ENCODE measurements at places on chromosomes 12 and 14.

- DNase-seq = no peak
These were observed 26.8 kb upstream of the CEBPE start for GRCh38 chr14:23145794-23146350.

GRCh38 chr14:100578552-100578951 is 8.7 kb downstream of the BEGAIN start:
- DNase-seq = no peak

DNA sequence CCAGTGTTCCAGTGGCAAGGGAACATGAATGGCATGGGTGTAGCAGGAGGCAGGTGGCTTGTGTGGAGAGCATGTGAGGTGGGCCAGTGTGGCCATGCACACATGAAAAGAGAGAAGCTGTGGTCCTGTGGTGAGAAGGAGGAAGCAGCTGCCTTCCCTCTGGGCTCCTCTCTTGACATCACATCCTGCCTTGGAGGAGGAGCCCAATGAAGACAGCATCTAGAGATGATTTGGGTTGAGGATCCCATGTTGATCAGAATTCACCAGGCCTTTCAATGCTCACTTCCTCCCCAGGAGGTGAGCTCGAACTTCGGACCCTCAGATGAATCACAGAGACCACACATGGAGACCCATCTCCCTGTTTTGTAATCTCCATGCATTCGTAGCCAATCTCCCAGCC is 82.6 kb downstream of the LRRC74A start:
- DNase-seq = no peak

DNA sequence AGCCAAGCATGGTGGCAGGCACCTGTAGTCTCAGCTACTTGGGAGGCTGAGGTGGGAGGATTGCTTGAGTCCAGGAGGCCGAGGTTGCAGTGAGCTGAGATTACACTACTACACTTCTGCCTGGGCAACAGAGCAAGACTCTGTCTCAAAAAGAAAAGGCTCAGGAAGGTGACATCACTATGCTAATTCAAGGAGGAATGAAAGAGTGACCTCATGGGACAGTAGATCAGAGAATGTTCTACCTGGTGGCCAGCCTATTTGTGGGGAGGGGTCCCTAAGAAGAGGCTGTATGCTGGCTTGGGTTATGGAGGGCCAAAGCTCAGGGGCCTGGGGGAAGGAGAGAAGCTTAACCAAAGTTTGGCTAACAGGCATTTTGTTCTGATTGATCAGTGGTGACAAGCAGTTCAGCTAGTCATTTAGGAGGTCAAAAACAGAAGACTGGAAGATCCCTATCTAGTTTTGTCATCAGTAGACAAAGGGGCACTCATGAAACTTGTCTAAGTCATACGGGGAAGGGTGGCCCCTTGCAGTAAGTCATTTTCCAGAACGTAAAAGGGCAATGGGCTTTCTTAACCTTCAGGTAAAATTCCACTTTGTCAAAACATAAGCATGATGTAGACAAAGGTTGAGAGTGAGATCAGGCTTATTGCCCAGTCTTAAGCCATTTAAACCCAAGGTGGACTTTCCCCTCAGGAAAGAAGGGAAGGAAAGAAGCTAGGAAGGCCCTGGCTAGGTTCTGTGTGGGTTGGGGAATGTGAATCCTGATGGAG is 60.8 kb upstream of the EEA1 start:
- no peak for DNase-seq

DNA sequence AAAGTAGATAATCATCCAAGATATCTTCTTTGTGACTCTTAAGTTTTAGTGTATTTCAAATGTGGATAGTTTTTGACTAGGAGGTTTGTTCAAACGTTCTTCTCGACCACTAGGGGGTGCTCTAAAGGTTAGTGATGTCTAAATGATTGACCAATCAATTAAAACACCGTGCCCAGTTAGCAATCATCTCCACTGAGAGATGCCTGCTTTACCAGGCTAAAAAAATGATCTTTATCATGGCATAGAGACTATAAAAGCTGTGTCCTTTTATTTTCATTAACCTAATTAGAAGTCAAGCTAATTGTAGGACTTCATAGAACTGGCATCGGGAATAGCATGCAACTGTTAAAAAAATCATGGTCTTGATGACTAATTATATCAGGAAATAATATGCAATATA is 153.9 kb downstream of the PRKCH start:
- no peak for DNase-seq

DNA sequence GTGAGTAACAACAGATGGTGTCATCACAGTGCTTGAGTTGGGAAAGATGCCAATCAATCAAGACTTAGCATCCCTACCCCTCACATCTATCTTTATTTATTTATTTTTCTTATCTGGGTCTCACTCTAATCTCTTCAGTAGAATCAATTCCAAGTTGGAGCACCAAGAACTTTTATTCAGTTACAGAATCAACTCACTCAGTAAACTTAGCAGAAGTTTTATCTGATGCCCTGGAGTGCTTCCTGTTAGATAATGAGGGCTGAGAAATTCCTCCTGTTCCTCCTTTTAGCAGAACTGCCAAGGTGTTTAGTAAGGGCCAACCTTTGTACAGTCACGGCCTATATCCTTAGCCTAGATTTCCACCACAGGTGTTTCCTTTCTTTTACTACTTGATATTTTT is 11.3 kb upstream of the SLC5A8 start:
- DNase-seq = no peak

GRCh38 chr14:75800792-75801191 is 139.7 kb downstream of the TTLL5 start:
- no peak for DNase-seq

DNA sequence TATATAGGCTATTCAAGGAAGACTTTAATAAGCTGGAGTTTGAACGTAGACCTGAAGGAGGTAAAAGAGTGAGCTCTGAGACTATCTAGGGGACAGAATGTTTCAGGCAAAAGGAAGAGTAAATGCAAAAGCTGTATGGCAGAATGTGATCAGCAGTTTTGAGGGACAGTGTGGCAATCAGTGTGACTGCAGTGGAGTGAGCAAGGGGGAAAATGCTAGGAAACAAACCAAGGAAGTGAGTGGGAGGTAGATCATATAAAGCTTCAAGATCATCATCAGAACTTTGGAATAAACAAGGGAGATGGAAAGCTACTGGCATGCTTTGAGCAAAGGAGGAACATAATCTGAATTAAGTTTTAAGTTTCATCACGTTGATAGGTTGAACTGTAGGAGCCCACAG is 67.5 kb upstream of the BTG1 start:
- DNase-seq = no peak

GRCh38 chr14:81341370-81341769 is 58.8 kb downstream of the STON2 start:
- DNase-seq = no peak

DNA sequence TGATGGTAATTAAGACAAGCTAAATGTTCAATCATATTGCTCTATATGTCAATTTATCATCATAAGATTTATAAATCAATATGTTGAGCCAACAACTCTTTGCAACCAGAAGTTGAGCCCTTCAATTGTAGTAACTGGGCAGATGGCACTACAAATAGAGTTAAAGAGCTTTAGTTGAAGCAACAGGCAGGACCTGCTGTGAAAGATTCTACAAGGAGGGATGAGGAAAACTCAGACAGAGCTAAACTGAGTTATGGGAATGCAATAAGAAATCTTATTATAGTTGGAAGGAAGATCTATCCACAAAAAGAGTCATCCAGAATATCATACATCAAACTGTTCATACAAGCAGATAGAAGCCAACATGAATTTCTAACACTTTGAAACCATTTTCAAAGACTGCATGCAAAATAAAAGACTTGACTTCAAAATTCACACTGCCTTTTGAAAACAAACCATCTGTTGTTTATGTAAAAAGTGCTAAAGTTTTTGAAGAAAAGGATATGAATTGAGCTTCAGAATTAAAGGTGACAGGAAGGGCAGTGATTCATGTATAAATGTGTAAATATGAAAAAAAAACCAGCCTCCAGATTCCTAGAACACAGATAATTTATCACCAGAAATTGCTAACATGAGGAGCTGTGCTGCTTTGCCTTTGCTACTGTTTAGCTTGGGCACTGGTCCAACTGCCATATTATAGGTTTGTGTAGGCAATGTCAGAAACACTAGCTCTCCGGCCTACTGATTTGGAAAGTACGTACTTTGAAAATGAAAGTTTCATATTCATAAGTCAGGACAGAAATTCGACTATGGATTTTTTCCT is 133.2 kb downstream of the SLC35F4 start:
- DNase-seq = no peak

DNA sequence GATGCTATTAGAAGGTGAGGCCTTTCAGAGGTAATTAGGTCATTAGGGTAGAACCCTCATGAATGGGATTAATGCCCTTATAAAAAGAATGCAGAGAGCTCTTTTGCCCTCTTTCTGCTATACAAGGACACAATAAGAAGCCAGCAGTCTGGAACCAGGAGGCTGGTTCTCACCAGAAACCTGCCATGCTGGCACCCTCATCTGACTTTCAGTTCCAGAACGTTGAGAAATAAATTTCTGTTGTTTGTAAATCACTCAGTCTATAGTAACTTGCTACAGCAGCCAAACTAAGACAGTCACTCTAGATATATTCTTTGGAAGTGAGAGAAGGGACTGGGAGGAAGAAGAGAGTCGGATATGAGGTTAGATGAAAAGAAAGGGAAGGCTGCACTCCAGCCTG is 125.0 kb upstream of the MYF6 start:
- DNase-seq = no peak

- no peak for DNase-seq
These were observed 44.7 kb downstream of the NOC4L start for GRCh38 chr12:132188916-132189325.

- no peak for DNase-seq
These were observed 12.9 kb upstream of the TUBA1A start for GRCh38 chr12:49201595-49202295.

DNA sequence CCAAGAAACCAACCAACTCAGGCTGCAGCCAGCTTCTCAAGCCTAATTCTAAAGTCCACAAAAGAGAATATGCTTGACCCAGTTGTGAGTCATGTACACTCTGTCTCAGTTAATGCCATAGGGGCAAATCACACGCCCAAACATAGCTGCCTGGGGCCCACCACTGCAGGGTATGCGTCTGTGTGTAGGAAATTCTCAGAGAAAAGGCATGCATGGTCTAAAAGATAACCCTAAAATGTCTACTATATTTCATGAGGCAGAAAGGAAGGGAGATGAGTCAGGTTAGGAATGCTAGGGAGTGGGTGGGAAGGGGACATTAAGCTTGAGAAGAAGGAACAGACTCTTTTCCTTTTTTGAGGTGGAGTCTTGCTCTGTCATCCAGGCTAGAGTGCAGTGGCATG is 22.3 kb upstream of the SPTLC2 start:
- DNase-seq = no peak

GRCh38 chr14:97978341-97978740 is 1181.2 kb downstream of the VRK1 start:
- no peak for DNase-seq

GRCh38 chr12:15393995-15394394 is 71.7 kb downstream of the PTPRO start:
- no peak for DNase-seq

GRCh38 chr14:58870961-58871360 is 233.2 kb downstream of the DACT1 start:
- no peak for DNase-seq

GRCh38 chr14:38578278-38578681 is 322.4 kb upstream of the CLEC14A start:
- no peak for DNase-seq

Measured in NK-92 treated with Interleukin-12 subunit alpha and Interleukin-12 subunit beta, amount 100 ng/mL, for 24 hours (cell line).